ENCODE measurements at places on chromosomes 3 and 15.

- DNase-seq: no peak
These were observed 361 bp upstream of the LCMT2 start for GRCh38 chr15:43330780-43331087.

- DNase-seq: no peak
These were observed 9.1 kb upstream of the SNRPN start for GRCh38 chr15:24945711-24946110.

DNA sequence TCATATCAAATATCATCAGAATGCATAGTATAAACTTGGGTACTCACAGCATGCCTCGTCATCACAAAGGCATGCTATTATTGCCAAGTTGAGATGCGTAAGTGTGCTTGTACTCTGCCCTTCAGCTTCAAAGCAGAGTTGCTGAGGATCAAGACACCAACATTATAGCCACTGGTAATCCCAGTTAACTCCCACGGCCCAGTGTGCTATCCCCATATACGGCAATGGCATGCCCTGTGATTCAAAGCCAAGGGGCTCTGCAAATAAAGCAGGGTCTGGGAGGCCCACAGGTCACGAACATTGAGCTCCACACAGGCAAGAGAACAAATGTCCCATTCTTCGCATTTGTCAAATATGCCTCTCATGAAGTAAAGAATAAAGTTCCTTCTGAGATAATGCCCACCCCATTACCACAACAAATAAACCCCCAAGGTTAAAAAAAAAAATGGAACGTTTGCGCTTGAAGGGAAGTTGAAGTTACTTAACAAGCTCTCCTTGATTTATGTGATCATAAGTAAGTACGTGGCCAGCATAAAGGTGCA, 298.1 kb upstream of the NECTIN3 start:
- DNase-seq: peak; percentile 52

- DNase-seq: no peak
These were observed 11.0 kb downstream of the LTF start for GRCh38 chr3:46453526-46454208.

- DNase-seq: no peak
These were observed 245.3 kb downstream of the FEZF2 start for GRCh38 chr3:62128051-62128450.

GRCh38 chr3:127254730-127255129, 33.1 kb downstream of the PRR20G start:
- no peak for DNase-seq

GRCh38 chr3:195207056-195207455, 63.9 kb downstream of the XXYLT1 start:
- no peak for DNase-seq

Data from astrocyte of the hippocampus (primary cell).